ENCODE measurements at places on chromosomes 7 and 10.

- DNase-seq, result no peak
Observed at GRCh38 chr10:84546609-84547008, 218.2 kb downstream of the CCSER2 start.

- peak; percentile 96 for DNase-seq
Observed at GRCh38 chr10:7818295-7819120, at the start of gene TAF3. Gene TAF3, plus strand, starts transcription at chr10:7818505. Its CDS starts 205 bp downstream, at chr10:7818710.

- no peak for DNase-seq
Observed at GRCh38 chr7:50628434-50629084, 63.4 kb upstream of the DDC start.

GRCh38 chr10:122333037-122333436 lies 41.5 kb upstream of the PLEKHA1 start:
- DNase-seq, result no peak

DNA sequence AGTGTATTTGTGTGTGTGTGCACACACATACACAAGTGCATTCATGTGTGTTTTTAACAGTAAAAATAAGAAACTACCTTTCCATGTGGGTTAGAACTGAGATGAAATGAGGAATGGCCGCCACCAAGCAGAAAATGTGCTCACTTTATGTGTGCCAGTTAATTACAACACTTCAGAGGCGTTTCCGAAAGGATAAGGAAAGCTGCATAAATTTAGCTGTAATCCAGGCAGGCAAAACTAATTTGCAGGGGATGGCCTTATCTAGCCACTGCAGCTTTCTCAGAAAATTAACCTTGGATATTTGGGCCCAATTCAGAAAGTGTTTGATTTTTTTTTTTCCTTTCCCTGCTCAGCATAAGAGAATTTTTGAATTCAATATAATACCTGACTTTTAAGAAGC lies 328.8 kb upstream of the PHF14 start:
- DNase-seq, result no peak

DNA sequence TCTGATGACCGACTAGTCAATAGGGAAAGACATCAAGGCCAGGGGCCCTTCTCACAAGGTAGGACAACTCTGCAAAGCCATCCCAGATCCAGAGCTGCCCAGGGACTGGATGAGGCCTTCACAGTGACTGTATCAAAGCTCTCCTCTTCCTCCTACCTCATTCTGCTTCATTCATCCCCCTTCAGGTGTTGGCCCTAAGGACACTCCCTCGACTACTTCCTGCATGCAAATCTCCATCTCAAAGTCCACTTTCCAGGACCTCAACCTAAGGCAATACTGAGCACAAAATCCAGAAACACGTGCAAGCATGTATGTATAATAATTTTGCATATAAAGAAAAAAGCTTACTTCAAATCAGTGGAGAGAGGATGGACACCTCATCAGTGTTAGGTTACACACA lies 25.1 kb downstream of the DPY19L1 start:
- DNase-seq, result no peak

GRCh38 chr7:81280531-81280930 lies 361.7 kb upstream of the SEMA3C start:
- no peak for DNase-seq

DNA sequence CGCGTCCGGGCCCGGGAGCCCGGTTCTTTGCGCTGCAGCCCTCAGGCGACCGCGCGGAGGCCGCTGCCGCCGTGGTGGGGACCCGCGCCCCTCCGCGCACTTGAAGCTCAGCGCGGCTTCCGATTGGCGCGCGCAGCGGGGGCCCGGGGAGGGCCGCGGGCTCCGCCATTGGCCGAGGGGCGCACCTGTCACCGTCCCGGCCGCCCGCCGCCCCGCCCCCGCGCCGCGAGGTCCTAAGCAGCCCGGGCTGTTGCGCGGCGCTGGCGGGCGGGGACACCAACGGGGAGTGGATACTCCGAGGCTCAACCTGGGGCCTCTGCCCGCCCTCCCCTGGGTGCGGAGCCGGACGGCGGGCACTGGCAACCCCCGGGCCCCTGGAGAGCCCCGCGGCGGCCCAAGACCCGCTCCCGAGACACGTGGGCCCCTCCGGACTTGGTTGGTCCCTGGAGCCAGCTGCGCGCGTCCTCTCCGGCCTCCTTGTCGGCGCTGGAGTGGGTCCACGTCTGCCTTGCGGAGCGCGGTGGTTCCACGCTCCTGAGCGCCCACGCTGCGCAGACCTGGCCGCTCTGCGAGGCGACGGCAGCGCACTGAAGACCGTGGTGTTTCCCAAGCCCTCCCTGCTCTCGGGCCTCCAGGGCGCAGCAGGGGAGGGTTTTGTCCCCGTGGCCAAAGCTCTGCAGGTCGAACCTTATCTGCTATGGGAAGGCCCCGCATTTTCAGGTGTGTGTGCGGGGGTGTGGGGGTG lies at the start of gene MNX1:
Gene MNX1, minus strand, starts transcription at position 76 of the 745 bp plus-strand sequence. CDS start 313 bp downstream, outside the sequence.
- DNase-seq, result no peak

DNA sequence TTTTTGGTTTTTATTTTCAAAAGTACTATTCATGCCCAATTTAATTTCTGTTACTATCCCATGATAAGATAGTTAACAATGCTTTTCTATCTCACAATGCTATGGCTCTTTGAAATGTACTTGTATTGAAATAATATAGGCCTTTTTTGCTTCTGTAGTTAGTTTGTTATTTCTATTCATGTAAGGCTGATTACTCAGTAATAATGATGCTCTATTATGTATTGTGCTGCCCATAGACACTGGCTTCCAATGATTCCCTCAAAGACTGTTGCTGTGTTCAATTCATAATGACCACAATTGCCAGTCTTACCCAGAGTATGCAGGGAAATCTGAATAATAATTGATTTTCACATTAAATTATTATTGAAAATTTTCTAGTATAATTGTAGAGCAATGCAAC lies 155.5 kb upstream of the POT1 start:
- DNase-seq, result no peak

DNA sequence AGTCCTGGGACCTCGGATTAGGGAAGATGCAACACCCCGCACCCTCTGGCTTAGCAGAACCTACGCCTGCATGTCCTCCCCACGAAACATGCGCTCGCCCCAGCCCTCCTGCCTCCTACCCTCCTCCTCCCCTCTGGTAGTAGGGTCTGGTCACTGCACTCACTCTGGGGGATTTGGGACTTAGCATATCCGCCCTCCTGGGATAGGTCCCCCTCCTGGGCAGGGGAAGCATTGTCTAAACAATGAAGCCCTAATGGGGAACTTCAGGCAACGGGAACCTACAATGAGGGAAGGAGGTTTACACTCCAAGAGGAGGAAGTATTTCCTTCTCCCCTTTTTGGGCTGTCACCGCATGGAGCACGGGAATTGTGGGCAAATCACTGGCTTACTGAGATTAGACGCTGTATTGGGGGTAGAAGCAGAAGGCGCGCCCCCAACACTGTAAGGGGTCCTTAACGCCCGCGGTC lies 892 bp downstream of the CRHR2 start:
- no peak for DNase-seq

GRCh38 chr7:66957595-66958290 lies 36.7 kb downstream of the TMEM248 start:
- DNase-seq, result no peak

DNA sequence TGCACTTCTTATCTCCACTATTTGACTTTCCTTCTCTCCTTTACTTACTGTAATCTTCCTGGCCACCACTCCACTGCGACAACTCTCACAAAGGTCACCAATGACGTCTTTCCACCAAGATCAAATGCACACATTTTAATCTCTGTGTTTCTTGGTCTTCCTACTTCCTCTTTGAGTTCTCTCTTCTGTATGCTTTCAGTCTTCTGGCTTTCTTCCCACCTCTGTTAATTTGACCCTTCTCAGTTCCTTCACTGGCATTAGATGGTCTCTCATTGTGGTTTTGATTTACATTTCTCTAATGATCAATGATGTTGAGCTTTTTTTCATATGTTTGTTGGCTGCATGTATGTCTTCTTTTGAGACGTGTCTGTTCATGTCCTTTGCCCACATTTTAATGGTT lies 31.9 kb downstream of the FAM107B start:
- no peak for DNase-seq

GRCh38 chr10:21247592-21247991 lies 277.9 kb downstream of the SKIDA1 start:
- DNase-seq, result no peak

DNA sequence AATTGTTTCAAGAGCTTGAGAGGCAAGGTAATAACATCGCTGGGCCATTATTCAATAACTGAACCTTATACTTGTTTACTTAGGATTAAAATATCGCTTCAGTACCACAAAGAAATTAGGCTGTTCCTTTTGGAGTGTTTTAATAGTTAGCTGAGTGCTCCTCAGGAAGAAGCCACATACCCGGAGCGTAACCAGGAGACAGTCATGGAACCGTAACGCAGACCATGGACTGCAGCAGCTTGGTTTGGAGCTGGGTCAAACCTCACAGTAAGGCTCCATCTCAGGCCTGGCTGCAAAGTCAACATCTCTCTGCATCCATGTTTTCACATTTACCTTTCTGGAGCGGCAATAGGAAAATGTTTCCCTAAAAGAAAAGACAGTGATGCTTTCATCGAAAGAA lies 599.0 kb downstream of the TNS3 start:
- DNase-seq, result no peak
